ENCODE measurements at places on chromosomes 11 and 22.

DNA sequence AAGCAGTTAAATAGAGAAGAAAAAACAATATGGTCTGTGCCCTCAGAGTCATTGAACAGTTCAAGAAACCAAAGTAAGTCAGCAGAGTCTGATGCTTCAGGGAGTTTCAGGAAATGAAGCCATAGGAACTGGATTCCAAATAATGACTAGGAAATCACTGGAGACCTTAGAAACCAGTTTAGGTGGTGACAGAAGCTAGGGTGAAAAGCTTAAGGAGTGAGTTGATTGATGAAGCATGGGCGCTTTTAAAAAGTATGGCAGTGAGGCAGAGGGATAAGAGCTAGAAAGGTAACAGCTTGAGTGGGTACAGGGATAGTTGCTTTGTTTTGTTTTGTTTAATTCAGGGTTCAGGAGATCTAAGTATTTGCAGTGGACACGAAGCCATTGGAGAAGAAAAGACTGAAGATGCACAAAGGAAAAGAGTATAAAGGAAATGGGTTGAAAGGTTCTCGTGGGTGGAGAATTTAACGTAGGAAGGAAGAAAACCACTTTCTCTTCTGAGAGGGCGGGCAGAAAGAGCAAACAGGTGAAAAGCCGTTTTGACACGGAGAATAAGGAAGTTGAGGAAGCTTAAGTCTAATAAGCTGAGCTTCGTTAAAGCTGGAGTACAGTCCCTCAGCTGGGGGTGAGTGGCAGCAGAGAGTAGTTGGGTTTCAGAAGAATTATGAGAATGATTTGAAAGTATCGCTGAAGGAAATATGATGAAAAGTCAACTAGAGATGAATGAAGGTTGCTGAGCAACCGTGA lies 14.8 kb downstream of the SGSM3 start:
- DNase-seq, result no peak

DNA sequence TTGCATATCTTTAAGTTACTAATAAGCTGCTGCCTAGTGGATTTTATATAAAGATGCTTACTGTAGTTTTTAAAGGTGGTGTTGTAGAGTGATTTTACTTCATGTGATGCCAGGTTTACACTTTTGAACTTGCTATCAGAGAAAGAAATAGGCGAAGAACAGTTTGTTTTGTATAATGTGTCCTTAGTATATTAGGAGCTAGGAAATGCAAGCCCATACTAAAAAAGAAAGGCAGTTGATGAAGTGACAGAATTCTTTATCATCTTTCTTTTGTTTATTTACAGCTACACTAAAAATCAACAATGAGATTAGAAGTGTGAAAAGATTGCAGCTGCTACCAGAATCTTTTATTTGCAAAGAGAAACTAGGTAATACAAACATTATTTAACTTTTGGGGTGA lies 12.8 kb downstream of the FBXO7 start:
- DNase-seq, result no peak

DNA sequence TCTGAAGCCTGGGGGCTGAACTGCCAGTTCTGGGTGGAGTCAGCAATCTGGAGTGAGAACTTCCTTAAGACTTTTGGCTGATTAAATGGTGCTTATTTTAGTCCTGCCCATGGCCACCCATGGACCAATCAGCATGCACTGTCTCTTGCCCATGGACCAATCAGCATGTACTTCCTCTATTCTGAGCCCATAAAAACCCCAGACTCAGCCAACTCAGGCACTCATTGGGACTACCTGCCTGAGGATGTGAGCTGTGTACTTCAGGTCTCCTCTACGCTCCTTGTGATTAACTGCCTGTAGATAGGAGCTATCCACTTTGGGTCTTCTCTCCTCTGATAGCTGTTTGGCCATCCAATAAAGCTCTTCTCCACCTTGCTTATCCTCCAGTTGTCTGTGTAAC lies 342.3 kb upstream of the CCDC179 start:
- DNase-seq, result no peak

DNA sequence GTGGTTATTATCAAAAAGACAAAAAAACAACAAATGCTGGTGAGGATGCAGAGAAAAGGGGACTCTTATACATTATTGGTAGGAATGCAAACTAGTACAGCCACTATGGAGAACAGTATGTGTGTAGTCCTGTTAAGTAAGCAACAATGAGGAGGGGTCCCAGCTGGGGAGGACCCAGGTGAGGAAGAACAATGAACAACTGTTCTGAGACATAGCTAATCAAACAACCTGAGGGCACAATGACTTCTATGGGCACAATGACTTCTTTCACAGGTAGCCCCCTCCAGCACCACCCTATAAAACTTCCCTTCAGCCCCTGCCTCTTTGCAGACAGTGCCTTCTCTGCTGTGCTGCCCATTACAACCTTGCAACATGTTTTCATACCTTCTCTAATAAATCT lies 5.6 kb downstream of the JAML start:
- no peak for DNase-seq

GRCh38 chr11:30740091-30740490 lies 153.9 kb upstream of the MPPED2 start:
- no peak for DNase-seq

DNA sequence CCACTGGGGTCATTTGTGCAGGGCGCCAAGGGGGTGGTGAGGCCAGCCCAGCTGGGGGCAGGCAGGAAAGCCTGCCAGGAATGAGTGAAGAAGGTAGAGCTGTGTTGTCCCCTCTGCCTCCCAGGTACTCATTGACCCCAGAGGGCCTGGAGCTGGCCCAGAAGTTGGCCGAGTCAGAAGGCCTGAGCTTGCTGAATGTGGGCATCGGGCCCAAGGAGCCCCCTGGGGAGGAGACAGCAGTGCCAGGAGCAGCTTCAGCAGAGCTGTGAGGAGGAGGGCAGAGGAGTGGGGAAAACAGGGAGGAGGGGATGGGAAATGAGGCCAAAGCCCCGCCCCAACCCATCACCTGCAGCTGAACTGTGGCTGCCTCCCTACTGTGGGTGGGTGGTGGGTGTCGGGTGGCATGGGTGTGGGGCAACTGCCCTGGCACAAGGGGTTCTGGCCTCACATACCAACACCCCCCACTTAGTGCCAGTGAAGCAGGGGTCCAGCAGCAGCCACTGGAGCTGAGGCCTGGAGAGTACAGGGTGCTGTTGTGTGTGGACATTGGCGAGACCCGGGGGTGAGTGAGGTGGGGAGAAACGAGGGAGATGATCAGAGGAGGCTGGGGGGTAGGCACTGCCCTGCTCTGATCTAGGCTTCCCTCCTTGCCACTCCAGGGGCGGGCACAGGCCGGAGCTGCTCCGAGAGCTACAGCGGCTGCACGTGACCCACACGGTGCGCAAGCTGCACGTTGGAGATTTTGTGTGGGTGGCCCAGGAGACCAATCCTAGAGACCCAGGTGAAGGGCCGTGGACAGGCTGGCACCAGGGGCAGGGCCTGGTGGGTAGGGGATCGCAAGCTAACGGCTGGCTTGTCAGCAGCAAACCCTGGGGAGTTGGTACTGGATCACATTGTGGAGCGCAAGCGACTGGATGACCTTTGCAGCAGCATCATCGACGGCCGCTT lies 3.0 kb downstream of the MUS81 start:
- no peak for DNase-seq

- DNase-seq, result no peak
These were observed 226.7 kb downstream of the BRD1 start for GRCh38 chr22:49600891-49601431.

- no peak for DNase-seq
These were observed 20.6 kb downstream of the IFT27 start for GRCh38 chr22:36755316-36755715.

- no peak for DNase-seq
These were observed 104.1 kb downstream of the TBC1D22A start for GRCh38 chr22:46866591-46866990.

DNA sequence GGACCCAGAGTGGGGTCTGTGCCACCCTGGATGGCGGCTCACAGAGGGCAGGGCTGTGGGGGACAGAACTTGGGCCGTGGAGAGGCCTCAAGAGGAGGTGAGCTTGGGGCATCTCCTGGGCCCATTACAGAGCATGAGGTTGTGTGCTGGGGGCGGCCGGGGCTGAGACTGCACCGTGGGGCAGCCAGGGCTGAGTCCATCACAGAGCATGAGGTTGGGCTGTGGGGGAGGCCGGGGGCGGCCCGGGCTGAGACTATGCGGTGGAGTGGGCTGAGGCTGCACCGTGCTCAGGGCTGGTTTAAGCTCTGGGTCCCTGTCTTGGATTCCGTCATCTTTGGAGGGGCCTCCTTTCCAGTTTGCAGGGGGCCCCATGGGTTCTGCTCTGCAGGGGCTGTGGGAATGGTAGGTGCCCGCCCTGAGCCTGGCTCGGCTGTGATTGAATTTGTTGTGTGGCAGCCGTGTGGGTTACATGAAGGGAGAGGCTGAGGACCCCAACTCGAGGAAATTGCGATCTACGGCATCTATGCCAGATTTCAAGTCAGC lies 38.1 kb upstream of the MUC5AC start:
- DNase-seq, result peak; percentile 22

- DNase-seq, result no peak
These were observed 16.7 kb upstream of the PACSIN2 start for GRCh38 chr22:43031617-43032016.

DNA sequence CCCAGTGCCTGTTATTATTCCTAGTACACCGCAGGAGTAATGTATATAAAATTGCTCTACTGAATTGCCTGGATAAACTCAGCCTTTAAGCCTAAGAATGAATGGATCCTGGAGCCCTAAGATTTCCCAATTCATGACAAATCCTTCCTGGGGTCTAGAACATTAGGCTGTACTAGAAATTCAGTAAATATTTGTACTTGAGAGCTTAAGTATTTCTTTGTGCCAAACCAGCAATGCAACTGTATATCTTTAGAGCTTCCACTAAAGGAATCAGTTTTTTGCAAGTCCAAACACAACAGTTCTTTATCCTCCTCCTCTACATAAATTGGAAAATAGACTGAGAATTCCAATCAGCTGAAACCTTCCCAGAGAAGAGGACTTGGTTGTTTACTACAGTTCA lies 65.6 kb downstream of the FAM168A start:
- DNase-seq, result no peak

- no peak for DNase-seq
These were observed 477.6 kb downstream of the SOX6 start for GRCh38 chr11:15878756-15879155.

DNA sequence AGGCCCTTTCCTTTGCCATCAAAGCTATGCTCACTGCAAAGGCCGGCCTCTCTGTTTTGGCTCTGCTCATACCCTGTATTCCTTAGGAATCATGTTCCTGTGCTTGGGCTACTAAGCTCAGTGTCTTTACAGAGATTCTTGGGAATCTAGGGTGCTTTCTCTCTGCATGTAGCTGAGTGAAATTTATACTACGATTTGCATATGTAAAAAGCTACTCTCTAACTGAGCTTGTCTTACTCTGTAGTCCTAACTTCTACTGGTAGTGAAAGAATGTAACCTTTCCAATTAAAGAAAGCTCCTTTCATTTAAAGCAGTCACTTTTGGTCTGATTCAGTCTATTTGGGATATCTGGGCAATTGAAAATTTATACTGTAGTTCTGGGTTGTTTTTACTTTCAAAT lies 32.2 kb downstream of the DNHD1 start:
- no peak for DNase-seq

DNA sequence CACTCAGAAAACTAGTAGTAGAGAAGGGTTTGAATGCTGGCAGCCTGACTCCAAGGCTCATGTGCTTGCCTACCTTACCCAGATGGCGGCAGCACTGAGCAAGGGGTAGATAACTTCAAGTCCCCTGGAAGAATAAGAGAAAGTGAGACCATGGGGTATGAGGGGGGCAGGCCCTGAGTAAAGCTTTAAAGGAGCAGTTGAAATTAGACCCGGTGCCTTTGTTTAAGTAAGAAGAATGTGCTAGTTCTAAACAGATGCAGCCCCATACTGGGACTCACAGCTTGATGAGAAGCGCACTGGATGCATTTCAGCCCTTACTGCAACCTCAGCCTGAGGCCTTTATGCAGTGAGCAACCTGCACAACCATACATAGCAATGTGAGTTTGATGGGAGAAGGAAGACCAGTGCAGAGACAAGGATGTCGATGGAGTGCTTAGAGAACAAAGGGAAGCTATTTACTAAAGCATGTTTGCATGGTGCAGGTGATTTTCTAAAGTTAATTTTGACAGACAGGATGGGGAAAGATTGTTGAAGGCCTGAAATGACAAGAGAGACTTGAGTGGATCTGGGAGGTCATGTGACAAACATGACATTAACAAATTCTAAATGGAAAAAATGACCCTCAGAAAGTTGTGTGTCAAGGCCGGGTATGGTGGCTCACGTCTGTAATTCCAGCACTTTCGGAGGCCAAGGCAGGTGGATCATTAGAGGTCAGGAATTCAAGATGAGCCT lies 27.1 kb upstream of the TMA7B start:
- no peak for DNase-seq

DNA sequence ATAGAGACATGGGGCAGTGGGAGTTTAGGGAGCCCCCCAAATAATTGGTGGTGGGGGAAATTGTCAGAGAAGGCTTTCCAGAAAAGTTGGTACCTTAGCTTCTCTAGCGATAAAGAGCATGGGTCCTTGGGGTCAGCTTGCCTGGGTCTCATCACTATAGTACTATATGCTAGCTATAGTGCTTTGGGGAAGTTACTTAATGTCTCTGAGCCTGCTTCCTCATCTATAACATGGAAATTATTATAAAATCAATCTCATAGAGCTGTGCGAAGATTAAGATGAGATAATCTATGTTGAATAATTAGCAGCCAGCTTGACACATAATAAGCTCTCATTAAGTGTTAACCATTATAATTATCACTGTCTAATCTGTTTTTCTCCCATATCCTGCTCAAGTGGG lies 41.2 kb downstream of the STIM1 start:
- DNase-seq, result no peak

GRCh38 chr11:27464909-27465308 lies 7.7 kb downstream of the LGR4 start:
- DNase-seq, result no peak

DNA sequence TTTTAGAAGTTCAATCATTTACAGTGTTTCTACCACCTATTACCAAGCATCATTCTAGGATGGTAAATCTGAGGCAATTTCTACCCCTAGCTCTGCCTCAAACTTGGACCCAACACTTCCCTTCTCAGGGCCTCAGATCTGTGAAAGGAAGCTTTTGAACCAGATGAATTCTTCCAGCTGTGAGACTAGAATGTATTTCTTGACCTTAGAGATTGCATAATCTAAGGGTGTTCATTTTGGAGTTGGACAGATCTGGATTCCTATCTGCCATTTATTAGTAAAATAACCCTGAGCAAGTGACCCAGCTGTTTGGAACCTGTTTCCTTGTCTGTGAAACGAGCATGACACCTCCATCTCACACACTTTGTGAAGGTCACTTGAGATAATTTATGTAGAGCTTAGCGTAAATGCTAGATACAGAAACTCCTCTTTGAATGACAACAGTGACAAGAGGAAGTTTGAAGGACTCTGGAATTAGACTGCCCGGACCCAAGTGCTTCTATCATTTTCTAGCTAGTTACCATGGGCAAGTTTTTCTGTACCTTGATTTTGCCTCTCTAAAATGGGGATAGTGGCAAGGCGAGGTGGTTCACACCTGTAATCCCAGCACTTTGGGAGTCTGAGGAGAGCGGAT lies 3.8 kb upstream of the INTS5 start:
- no peak for DNase-seq
